ENCODE measurements at places on chromosomes 1 and 21. TPM values are rescaled to one million over a fixed set of nuclear protein-coding genes. Genes with fewer than 3 reads are reported as not detected.

TSSK3 gene
- 1.1 TPM for total RNA-seq

CHIA gene
- not detected for total RNA-seq

OVAAL gene
- not detected for total RNA-seq

FCRL1 gene
- not detected for total RNA-seq

YOD1 gene
- 5.9 TPM for total RNA-seq

LRRIQ3 gene
- 1.1 TPM for total RNA-seq

MNDA gene
- total RNA-seq: not detected

CRYAA gene
- not detected for total RNA-seq

CD164L2 gene
- total RNA-seq: not detected

RCSD1 gene
- total RNA-seq: 1.00 TPM

TMEM125 gene
- not detected for total RNA-seq

CFAP298 gene
- total RNA-seq: 36.0 TPM

BSND gene
- not detected for total RNA-seq

CCSAP gene
- 5.7 TPM for total RNA-seq

ATP1A2 gene
- not detected for total RNA-seq

NBPF6 gene
- total RNA-seq: not detected

KRTAP20-2 gene
- not detected for total RNA-seq

GCSAML gene
- not detected for total RNA-seq

DISP3 gene
- total RNA-seq: 0.49 TPM

FAM72D gene
- 3.3 TPM for total RNA-seq

LCE2C gene
- not detected for total RNA-seq

RIMKLA gene
- not detected for total RNA-seq

MAB21L3 gene
- total RNA-seq: not detected

NGF gene
- total RNA-seq: not detected

PRAMEF4 gene
- not detected for total RNA-seq

LRRC71 gene
- total RNA-seq: 1.2 TPM

TMCO4 gene
- 9.0 TPM for total RNA-seq
